GM19239 (cell line): ENCODE measurements at places on chromosomes 2 and 18.

DNA sequence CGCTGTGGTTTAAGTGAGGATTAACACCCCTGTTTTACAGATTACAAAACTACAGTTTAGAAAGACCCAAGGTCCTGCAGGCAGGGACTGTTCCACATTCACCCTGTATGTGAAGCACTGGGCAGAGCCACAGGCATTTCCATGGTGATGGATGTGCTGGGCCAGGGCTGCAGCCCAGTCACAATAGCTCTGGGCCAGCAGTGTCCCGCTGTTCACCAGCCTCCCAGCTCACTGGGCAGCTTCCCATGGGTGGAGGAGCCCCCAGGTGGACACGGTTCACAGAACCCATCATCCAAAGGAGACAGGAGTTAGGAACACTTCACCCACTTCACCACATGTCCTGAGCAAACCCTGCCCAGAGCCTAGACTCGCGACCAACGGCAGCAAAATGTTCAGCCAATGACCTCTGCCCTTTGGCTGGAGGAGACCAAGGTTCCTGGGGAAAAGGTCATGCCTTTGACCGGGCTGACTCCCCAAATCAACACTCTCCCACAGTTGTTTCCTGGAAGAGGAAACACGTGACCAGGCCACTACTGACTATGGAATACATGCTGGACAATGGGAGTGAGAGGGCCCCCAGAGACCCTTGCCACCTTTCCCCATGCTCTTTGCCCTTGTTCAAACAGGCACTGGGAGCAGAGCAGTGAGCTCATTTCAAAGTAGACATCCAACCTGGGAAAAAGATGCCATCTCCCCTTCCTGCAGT is 28.0 kb upstream of the SLC35F6 start:
- DNase-seq: no peak

DNA sequence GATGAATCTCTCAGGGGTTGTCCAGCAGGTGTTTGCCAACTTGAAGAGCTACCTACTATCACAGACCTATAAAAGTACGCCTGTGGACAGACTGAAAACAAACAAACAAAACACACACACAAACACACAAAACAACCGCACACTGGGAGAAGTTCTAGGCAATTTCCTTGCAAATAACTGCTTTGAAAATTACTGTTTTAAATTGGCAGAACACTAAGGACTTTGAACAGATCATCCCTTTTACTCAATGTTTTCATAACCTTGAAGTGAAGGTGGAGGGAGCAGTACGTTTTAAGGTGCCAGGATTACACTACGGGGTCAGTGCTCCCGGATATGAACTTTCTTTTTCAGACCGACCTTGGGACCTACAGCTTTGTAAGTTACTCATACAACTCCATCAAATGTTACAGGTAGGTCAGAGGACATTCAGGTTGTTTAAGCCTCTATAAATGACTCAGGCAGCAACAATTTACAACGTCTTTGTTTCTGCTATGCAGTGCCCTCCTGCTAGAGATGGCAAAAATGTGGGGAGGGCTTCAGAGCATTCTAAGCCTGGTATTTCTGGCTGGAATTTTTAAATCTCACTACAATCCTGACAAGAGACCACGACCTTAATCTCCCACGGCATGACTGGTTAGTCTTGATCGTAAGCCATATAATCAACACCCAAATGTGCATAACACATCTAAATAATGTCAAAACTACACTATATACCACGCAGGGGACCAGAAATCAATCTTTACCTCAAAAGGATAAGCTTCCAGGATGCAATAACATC is 1.4 kb upstream of the SLC20A1 start:
- DNase-seq: no peak

GRCh38 chr2:129237966-129238725 is 741.3 kb upstream of the RAB6C start:
- no peak for DNase-seq

DNA sequence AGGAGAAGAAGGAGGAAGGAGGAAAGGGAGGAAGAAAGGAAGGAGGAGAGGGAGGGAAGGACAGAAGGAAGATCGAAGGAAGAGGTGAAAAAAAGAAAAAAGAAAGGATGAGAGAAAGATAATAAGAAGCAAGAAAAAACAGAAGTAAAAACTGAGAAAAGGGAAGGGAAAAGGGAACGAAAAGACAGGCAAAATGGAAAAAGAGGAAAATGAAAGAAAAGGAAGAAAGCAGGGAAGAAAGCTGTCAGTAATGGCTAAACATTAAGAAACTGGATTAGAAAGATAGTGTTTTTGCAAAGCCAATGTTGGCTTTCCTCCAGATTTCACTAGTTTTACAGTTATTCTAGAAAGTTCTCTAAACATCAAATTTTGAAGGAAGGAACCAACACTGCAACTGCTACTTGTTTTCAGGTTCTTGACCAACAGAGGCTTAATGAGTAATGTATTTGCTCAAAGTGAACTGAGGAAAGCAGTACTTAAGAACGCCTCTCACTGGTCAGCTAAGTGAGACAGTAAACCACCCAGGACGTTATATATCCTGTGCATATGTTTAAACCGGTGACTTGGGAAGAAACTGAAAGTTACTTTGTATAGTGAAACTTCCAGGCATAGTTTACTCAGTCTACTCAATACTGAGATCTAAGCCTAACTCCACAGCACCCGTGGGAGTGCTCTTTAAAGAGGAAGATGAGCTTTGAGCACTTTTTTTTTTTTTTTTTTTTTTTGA is 286.2 kb upstream of the TRIB2 start:
- peak; percentile 52 for DNase-seq

DNA sequence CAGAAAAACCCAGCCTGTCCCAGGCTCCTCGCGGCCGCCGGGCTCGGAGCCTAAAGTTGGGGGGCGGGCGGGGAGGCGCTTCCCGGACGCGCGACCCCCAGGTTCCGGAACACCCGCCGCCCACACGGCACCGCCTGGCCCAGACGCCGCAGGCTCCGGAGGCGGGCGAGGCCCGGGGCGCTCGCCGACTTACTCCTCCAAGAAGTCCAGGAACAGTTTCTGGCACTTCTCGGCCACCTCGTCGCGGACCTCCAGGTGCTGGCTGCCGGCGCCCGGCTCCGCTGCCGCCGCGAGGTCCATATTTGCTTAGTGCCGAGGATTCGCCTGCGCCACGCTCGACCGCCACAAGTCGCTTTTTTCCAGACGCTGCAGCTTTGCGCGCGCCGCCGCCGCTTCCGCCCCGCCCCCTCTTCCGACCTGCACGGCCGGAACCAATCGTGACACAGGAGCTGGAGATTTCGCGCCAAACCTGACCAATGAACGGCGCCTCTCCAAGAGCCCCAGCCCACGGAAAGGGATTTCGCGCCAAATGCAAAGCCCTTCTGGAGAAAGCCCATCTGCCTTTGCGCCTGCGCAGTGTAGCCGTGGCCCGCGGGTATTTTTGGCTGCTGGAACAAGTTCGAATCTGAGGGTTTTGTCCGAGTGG is at the start of gene MCM6:
Gene MCM6 (minus strand): TSS at position 378 of the 646 bp plus-strand sequence. CDS start 78 bp downstream, at position 300.
- peak; percentile 94 for DNase-seq

- DNase-seq: no peak
Observed at GRCh38 chr18:70046207-70046606, 98.5 kb upstream of the CD226 start.

DNA sequence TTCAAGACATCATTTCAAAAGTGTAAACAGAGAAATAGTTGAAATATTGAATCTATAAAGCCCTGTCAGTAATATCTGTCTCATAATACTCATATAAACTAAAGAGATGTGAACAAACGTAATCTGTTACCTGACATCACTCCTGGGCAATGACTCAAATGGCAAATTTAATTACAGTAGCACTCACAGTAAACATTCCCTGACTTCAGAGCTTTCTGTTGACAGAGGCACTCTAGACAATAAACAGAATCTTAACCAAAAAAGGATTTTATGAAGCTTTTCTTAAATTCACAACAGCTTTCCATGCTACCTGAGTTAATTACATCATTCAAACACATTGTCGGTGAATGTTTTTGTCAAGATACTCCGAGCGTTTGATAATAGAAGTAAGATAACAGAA is 128.1 kb upstream of the PDE1A start:
- no peak for DNase-seq

DNA sequence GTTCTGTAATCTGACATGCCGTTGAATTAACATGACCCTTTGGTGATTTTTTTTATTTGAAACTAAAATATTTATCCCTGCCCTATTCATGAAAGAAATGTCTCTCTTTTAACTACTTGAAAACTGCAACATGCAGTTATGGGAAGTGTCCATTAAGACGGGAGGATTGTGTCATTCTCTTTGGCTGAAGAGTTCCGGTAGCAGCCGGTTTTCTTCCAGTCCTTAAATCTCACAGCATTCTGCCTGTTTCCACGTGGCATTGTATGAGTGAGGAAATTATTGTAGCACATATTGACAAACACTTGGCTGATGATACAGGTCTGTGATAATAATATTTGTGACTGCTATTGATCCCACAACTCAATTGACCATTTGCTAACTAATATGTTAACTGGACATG is 509.6 kb upstream of the POU3F3 start:
- DNase-seq: no peak

- no peak for DNase-seq
Observed at GRCh38 chr2:171406044-171406443, 27.7 kb downstream of the METTL8 start.

DNA sequence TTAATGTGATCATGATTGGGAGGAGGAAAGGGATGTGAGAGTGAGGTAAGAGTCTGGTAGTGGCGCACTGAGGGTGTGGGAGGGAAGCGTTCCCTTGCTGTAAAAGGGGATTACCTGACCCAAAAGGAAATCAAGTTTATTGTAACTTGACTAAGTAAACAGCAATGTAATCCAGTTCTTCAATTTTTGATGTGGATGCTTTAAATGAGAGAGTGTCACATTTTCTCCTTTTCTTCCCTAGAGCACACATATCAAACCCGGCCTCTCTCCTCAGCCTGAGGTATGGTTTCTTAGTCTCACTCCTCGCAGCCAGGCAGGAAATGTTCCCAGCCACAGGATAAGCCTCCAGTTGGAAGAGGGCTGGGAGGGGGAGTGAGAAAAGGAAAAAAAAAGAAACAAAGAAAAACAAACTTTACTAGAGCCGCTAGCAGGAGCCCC is 688 bp upstream of the ARHGAP28 start:
- no peak for DNase-seq

GRCh38 chr2:239318790-239319661 is 81.8 kb downstream of the HDAC4 start:
- no peak for DNase-seq

GRCh38 chr2:44951714-44952113 is 10.2 kb downstream of the SIX3 start:
- no peak for DNase-seq

DNA sequence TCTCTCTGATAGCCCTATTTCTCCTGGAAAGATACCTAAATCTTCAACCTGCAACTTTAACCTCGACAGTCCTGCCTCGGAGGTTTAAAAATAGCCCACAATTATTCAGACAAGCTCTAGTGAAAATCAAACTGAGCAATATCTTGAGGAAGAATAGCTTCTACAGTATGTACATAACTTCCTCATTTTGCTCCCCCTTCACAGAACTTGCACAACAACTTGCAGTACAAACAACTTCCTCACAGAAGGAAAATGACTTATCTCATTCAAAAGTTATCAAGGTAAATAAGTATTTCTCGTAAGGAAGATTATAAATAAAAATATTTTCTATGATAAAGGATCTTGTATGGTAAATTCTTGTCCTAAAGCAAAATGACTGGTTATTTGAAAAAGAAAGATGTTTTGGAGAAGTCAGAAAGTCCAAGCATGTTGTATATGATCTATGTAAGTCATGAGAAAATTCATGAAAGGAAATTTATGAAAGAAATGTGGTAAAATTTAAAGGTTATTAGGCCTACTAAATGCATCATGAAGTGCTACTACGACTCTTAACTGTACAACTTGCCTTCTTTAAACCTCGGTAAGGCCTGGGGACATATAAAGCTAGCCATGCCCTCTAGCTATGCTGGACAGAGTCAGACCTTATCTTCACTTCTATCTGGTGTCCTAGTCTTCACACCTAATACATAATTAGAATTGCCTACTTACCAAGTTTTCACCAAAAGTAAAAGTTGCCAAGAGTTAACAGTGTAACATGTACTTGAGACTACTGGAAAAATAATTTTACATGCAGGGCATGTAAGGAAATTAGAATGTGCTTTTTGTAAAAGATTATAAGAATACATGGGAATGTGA is 394.5 kb downstream of the DLGAP1 start:
- DNase-seq: no peak

GRCh38 chr18:34729264-34729663 is 19.2 kb downstream of the DTNA start:
- DNase-seq: no peak

GRCh38 chr2:237290261-237290660 is 123.7 kb downstream of the COL6A3 start:
- DNase-seq: no peak

- no peak for DNase-seq
Observed at GRCh38 chr2:170354388-170354787, 176.4 kb downstream of the MYO3B start.

DNA sequence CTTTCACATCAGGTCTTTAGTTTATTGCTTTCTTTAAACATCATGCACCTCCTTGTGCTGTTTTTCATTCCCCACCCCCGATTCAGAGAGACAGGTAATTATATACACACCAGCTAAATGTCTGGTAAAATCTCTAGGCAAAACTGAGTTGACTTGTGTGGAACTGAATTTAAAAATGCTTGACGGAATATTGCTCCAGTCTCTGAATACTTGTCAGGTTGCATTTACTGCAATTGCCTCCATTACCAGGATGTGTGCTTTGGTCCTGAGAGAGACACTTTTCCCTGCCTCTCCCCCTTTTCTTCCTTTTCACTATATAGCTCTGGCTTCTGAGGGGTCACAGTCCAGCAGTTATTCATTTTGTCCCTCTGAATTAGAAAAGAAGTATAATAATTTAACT is 104.0 kb downstream of the PTPRM start:
- DNase-seq: no peak

- DNase-seq: no peak
Observed at GRCh38 chr18:45540125-45540524, 75.2 kb upstream of the SLC14A2 start.

- DNase-seq: no peak
Observed at GRCh38 chr2:129923265-129924091, 56.0 kb upstream of the RAB6C start.

GRCh38 chr2:14577843-14578242 is 54.7 kb upstream of the LRATD1 start:
- no peak for DNase-seq

DNA sequence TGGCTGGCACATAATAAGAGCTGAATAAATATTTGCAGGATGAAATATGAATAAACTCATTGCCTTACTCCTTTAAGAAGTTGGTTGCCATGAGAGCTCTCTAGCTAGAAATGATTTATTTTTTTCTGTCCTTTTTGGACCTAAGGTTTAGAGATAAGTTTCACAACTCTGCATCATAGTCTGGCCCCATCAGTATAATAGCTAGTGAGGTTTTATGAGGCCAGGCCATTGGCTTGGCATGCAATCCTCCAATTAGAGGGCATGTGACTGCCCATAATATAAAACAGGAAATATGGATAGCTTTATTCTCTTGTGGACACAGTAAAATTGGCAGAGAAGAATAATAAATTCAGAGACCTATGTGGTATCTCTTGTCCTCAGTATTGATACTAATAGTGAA is 26.2 kb upstream of the INSIG2 start:
- no peak for DNase-seq
